Endothelial cell of coronary artery (primary cell): ENCODE measurements at places on chromosomes 3 and 15. TPM values are rescaled to one million over a fixed set of nuclear protein-coding genes. Genes with fewer than 3 reads are reported as not detected.

RBPMS2 gene
- 0.09 TPM in 1 of 2 replicates, not detected in the other for total RNA-seq

PIF1 gene
- 6.3 and 8.4 TPM in 2 replicates for total RNA-seq

RTP3 gene
- total RNA-seq = not detected in 2 replicates

A4GNT gene
- not detected in 2 replicates for total RNA-seq

ECE2 gene
- total RNA-seq = not detected in 2 replicates
